ENCODE measurements at places on chromosomes 6 and 20.

DNA sequence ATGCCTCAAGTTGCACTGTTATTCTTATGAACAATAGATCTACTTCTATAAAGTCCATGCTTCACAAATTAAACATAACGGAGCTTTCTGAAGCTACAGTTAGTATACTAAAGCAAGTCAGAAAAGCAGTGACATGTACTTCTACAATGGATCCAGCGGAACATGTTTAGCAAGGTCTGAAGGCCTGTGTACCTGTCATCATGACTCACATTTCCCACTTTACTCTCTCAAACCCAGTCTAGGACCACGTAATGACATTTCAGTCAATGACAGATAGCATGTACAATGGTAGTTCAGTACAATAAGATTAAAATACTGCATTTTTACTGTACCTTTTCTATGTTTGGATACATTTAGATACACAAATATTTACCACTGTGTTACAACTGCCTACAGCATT lies 132.1 kb downstream of the MMS22L start:
- no peak for DNase-seq

- no peak for DNase-seq
Measured at GRCh38 chr6:44561060-44561623, 173.6 kb downstream of the CDC5L start.

- DNase-seq = no peak
Measured at GRCh38 chr6:9131616-9132015, 696.3 kb upstream of the SLC35B3 start.

DNA sequence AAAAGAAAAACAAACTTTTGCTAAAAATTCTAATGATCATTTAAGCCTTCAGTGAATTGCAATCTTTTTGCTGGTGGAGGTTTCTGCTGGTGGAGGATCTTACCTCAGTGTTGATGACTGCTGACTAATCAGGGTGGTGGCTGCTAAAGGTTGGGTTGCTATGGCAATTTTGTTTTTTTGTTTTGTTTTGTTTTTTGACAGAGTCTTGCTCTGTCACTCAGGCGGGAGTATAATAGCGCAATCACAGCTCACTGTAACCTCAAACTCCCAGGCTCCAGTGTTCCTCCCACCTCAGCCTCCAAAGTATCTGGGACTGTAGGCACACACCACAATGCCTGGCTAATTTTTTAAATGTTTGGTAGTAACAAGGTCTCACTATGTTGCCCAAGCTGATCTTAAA lies 94.7 kb downstream of the ANKRD6 start:
- no peak for DNase-seq

DNA sequence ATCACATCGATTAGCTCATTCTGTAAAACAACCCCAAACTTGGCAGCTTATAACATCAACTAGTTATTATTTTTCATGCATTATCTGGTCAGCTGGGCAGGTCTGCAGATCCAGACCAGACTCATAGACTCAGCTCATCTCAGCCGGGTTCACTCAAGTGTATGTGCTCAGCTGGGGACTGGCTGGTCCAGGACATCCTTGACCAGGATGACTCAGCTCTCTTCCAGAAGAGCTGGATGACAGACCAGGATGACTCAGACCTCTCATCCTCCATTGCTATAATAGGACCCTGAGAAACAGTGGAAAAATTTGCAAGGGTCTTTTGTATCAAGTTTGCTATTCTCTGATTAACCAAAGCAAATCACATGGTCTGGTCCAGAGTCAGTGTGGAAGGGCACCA lies 312.5 kb upstream of the PLCB4 start:
- no peak for DNase-seq

DNA sequence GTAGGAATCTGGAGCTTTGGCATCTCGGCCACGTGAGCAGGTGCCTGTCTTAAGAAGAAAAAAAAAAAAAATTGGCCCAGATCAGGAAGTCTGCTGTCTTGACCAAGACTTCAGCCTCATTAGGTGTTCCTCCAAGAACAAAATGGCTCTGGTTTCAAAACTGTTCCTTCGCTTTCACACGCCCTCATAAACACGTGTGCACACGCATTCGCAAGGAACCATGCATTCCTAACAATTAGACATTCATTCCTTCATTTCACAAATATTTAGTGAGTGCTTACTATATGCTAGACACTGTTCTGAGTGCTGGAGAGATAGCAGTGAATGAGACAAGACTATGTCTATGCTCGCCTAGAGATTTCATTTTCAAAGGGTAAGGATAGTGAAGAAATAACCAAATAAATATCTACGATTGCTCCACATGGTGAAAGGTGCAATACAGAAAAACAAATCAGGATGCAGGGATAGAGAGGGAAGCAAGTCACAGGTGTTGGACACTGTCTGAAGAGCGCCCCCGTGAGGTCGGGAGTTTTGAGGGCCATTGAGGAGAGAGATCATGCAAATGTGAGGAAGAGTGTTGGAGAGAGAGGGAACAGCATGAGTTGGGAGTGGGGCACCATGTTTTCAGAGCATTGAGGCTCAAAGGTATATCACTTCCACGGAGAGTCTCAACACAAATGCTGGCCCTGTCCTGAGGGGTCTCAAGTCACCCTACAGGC lies 53.3 kb downstream of the CCDC170 start:
- DNase-seq = no peak

DNA sequence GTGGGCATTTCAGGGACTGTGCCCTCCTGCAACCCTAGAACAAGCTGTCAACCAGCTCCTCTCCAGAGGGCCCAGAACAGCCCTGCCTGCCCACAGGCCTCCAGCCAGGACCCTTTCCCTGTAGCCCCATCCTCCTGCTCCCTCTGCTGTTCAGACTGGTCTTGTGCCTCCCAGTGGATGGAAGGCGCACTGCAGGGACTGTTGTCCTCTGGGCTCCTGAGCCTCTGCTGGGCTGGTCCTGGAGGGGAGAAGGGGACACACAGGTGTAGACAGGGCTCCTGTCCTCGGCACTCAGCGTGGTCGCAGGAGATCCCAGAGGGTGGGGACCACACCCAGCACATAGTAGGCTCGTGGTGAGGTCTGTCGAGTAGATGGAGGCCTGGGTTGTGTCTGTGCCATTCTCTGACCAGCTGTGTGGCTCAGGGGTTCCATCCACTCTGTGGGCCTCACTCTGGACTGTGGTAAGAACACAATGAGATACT lies 11.5 kb downstream of the ITPR3 start:
- no peak for DNase-seq

DNA sequence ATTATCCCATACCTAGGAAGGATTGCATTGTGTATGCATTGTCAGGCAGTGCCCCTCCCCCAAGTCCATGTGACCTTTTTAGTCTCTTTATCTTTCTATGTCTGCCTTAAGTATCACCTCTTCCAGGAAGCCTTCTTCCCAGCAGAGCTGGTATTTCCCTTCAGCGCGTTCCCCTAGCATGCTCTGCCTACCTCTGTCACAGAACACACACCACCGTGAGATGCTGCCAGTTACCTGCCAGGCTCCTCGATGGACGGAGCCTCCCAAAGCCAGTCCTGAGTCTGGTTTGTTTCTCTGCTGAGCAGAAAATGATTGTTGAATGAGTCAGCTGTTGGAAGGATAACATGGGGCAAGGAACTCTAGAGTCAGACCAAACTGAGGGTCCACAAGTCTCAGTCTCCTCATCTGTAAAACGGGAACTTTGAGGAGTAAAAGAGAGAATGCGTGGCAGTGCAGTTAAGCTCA lies 11.3 kb upstream of the ZNF335 start:
- DNase-seq = no peak

GRCh38 chr6:118288355-118289124 lies 259.6 kb upstream of the PLN start:
- DNase-seq = no peak

DNA sequence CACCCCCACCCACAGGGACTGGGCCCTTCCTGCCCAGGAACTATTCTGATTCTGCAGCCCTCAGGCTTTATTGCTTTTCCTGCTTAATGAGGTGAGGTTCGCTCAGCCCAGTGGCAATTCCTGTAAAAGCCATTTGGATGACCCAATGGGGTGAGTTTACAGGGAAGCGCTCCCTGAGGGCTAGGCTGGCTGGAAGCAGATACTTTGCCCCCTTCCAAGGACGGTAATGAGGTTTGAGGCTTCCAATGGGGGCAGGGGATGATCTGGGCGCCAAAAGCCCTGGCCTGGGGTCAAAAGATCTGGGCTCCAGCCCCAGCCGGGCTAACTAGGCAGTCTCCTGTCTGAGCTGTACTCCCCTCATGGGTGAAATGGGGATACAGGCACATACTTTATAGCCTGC lies 41.8 kb downstream of the RIPOR3 start:
- DNase-seq = no peak

DNA sequence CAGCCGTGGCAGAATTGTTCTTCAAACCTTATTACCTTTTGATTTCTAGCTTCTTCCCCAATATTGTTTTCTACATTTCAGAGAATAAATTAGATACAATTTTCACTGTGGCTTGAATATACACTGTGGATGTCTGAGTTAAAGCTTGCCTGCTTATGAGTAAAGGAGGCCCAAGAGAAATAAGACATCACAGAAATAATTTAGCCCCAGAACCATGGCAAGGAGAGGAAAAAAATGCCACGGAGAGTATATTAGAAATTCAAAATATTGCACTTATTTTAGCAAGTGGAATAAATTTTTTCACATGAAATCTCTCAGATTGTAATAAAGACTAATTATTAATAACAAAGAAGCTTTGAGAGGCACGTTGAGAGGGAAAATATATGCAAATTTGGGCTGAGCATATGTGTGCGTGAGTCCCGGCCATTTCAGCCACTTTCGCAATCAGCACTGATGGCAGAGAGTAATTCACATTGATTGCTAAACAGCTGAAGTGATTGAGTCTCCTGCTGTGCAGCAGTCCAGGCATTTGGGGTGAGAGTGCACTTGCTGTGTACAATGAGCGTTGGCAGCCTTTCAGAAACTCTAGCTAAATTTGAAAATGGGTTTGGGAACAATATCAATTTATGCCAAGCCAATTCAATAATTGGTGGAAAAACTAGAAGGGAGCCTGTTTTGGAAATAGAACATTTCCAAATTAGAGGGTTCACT lies 596.0 kb downstream of the EPM2A start:
- no peak for DNase-seq

GRCh38 chr6:14516956-14517355 lies 399.4 kb downstream of the CD83 start:
- no peak for DNase-seq

DNA sequence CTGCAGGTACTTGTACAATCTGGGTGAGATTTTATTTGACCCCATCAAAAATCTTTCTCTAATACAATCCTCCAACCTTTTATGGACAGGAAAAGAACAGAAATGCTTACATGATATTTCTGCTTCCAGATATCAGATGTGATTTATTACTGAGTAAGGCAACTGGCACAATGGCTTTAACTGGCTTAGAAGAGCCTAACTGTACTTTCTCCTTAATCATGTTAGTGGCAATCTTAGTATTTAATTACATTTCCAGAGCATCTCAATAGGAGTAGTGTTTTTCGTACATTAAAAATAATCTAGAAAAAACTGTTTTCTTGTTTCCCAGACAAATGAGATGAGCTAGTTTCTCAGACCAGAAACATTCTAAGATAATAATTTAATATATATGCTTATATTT lies 251.6 kb downstream of the KCNQ5 start:
- DNase-seq = no peak

GRCh38 chr6:79878142-79878748 lies 69.1 kb downstream of the ELOVL4 start:
- no peak for DNase-seq
